Tibial nerve (tissue), 4 donors: ENCODE measurements at places on chromosomes 7 and 10. TPM values are rescaled to one million over a fixed set of nuclear protein-coding genes. Genes with fewer than 3 reads are reported as not detected.

- no peak for DNase-seq
These were observed 89.6 kb downstream of the FOXL3 start for GRCh38 chr7:379456-380138.

DNA sequence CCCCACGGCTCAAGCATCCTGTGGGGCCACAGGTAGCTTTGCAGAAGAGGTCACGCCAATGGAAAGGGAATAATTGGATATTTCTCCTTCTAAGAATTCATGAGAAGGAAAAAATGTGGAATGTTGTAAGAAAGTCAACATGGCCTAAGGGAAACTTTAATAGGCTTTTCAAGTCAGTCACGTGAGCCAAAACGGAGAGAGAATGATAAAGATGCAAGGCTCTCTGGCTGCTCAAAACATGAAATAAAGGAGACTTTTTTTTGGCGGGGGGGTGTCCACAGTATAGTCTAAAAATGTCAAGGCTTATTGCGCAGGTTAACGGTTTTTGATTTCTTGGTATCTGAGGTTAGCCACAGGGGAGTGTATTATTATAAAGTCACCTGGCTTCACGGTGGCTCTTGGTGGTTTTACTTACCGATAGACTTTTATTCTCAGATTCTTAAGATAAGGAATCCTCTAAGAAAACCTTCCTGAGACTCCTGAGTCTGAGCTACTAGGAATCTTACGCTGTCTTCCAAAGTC, 148.1 kb downstream of the ARHGAP21 start:
- no peak for DNase-seq

- no peak for DNase-seq
These were observed 313.0 kb upstream of the AOAH start for GRCh38 chr7:37037286-37037685.

- no peak for DNase-seq
These were observed 184.7 kb downstream of the FRMD4A start for GRCh38 chr10:14146025-14146424.

The NT5C3A gene
- 41.3 TPM for total RNA-seq
